Activated T-helper 1 cell treated with anti-CD3 and anti-CD28 coated beads, Interleukin-2, amount 50 U/mL, for 16 hours (primary cell): ENCODE measurements at places on chromosomes 3 and 15.

DNA sequence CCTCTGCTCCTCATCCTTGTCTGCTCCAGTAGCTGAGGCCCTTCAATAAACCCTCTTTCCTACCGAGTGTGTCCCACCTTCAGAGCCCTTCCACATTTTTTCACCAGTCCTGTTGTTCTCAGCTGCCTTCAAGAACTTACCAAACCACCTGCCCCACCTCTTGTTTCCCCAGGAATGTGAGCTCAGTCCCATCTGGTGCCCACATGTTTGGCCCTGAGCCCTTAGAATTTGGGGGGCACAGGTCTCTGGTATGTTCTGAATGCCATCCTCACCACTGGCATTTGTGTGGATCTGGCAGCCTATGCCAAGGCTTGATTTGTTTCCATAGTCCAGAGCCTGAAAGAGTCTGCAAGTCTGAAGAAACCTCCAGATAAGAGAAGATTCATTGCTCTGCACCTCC, 315.2 kb upstream of the PPP2R3A start:
- no peak for DNase-seq

- DNase-seq, result no peak
Observed at GRCh38 chr15:42612367-42612912, 37.0 kb downstream of the STARD9 start.

- no peak for DNase-seq
Observed at GRCh38 chr3:8767667-8768363, 1.6 kb downstream of the OXTR start.

DNA sequence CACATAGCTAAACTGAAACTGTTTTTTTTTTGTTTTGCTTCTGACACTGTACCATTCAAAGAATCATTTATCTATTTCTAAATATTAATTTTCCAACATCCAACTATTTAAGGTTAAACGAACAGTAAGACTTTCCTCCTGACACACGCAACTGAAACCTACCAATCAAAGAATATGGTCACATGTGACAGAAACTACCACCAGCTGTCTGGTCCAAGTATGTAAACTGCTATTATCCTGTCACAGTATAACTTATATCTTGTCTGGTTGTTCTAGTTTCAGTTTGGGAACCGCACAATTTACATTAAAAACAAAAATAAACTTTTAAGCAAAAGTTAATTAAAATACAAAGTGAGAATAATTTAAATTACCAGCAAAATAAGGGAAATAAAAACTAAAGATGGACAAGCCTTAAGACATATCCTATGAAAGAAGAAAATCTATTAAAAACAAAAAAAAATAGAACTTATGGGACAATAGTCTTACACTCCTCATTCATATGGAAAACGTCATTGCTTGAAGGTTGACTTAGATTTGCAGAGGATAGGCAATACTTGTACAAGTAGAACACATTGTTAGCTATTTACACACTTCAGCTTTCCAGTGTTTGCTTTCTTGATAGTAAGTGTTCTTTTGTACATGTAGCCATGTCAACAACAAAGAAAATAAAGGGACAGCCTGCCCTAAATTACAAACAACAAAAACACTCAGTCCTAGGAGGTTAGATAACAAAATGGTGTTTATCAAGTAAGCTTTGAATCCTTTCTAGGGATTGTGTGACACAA, 26.8 kb upstream of the CHRM5 start:
- DNase-seq, result no peak

- no peak for DNase-seq
Observed at GRCh38 chr15:38145651-38146111, 107.0 kb upstream of the SPRED1 start.

GRCh38 chr15:62482785-62483429, 317.8 kb upstream of the C2CD4B start:
- DNase-seq, result no peak

DNA sequence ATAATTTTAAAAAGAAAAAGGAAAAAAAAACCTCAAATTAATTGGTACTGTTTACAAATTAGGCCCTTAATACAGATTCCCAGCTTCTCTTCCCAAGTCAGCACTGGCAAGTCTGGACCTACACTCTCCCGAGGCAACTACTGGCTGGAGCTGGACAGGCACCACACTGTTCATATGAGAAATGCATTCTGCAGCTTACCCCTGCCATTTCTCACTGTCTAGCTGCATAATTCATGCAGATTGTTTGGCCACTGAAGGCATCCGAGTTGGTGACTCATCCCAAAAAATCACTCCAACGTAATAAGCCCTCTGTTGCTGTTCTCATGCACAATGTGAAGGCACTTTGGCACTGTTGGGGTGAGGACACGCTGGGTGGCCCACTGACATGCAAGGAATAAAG, 45.3 kb downstream of the ROPN1B start:
- DNase-seq, result no peak

GRCh38 chr3:132033471-132033870, 1.3 kb downstream of the CPNE4 start:
- no peak for DNase-seq

- DNase-seq, result no peak
Observed at GRCh38 chr15:92870010-92870591, 30.0 kb upstream of the CHD2 start.

GRCh38 chr3:189122526-189123205, 49.1 kb upstream of the TPRG1 start:
- no peak for DNase-seq

DNA sequence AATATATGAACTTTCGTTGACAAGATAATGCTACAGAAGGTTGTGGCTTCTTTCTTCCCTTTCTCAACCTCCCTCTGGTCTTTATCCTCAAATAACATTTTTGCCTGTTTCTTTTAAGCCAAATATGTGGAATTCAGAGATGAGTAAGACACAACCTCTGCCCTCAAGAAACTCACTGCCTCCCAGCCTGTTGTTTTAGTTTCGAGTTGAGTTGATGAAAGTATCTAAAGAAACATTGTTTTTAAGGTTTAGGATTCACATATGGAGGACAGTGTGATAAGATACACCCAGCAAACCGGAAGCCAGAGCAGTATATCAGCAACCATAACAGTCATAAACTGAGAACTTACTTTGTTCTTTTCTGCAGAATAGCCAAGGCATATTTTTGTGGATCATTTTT, 218.6 kb downstream of the THSD4 start:
- DNase-seq, result no peak

DNA sequence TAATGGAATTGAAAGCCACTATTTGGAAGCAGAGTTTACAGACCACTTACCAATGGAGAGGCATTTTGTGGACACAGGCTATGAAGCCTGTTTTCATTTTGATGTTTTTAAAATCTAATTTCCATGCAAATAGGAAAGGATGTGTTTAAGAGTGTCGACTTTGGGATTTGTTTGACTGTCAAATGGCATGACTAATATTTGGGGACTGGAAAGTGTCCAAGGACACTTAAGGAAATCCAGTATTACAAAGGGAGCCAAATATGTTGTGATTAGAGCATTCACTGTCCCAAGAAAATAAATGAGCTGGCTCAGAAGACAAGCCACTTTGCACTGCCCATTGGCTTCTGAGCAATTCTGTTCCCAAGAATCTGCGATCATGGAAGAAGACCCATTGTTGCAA, 34.0 kb upstream of the SLC6A11 start:
- no peak for DNase-seq

- no peak for DNase-seq
Observed at GRCh38 chr3:130640027-130640426, 106.6 kb downstream of the PIK3R4 start.

DNA sequence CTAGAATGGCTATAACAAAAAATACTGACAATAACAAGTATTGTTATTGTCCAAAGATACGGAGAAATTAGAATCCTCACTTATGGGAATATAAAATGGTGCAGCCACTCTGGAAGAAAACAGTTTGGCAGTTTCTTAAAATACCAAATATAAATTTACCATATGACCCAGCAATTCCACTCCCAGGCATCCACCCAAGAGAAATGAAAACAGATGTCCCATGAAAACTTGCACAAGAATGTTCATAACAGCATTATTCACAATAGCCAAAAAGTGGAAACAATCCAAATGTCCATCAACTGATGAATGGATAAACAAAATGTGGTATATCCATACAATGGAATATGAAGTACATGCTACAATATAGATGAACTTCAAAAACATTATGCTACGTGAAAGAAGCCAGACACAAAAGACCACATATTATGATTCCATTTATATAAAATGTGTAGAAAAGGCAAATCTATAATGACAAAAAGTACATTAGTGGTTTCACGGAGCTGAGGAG, 9.4 kb downstream of the AAGAB start:
- DNase-seq, result no peak

- peak; percentile 12 for DNase-seq
Observed at GRCh38 chr3:11718637-11719405, 75.1 kb upstream of the VGLL4 start.

DNA sequence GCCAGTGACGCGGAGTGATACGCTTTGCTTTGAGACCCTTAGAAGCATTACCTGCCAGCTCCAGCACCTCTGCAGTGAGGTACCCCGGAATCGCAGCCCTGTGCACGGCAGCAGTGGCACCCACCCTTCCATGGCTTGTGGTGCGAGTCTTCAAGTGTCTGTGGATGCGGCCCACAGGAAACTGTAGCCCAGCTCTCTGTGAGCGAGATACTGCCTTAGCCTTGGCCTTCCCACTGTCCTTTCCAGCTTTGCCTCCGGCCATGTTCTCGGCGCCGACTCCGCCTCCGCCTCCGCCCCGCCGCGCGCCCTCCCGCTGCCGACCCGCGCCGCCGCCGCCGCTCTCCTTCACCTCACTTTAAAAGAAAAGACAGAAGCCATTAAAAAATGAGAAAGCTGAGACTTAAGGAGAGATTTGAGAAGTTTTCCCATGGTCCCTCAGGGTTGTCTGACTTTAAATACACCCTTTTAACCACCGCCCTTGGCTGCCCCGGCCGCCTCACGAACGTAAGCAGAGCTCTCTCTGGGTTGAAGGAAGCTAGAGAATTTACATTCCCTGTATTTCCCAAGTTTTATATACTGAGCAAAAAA, 78.5 kb upstream of the FAM174B start:
- DNase-seq, result no peak

DNA sequence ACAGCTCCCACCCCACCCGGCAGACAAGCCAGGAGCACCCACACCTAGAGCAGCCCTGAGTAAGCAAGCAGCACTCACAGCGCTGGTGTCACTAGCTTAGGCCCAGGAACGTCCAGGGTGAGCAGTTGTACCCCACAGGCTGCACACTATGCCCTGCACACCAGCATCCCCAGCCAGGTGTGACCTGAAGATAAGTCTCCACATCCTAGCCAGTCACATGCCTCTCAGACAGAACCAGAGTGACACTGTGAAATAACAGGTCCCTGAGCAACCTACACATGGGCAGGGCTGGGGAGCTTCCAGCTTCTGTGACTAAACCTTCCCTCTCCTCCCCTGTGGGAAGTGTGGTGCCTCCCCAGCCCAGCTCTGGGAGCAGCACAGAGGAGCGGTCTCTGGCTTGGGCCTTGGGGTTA, 253.6 kb downstream of the UACA start:
- DNase-seq, result no peak

GRCh38 chr3:177606891-177607290, 409.6 kb upstream of the TBL1XR1 start:
- no peak for DNase-seq
